SJSA1 (cell line): ENCODE measurements at places on chromosomes 5 and 9. TPM values are rescaled to one million over a fixed set of nuclear protein-coding genes. Genes with fewer than 3 reads are reported as not detected.
A peak's percentile ranks its signal among the peaks of the same experiment; 100 is the strongest.

GRCh38 chr9:13991395-13991794, 322.5 kb downstream of the NFIB start:
- no peak for DNase-seq

- DNase-seq, result no peak
These were observed 47.4 kb upstream of the SLC2A8 start for GRCh38 chr9:127349483-127350113.

- no peak for DNase-seq
These were observed 1.8 kb downstream of the AQP3 start for GRCh38 chr9:33445389-33446239.

DNA sequence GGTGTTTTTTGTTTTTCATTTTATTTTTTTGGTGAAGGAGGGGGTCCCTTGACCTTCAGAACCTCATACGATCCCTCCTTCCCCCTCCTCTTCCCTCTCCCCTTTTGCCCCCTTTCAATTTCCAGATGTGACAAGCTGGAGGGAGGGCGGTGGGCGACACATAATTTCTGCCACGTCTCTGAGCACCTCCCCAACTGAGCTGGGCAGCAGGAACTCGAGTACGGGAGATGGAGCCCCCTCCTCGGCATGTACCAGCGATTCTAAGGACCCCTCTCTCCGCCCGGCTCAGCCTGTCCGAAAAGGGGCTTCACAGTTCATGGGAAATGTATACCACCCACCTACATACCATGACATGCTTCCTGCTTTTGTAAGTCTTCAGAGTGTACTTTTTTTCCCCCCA, 52.4 kb downstream of the PRRC2B start:
- no peak for DNase-seq

DNA sequence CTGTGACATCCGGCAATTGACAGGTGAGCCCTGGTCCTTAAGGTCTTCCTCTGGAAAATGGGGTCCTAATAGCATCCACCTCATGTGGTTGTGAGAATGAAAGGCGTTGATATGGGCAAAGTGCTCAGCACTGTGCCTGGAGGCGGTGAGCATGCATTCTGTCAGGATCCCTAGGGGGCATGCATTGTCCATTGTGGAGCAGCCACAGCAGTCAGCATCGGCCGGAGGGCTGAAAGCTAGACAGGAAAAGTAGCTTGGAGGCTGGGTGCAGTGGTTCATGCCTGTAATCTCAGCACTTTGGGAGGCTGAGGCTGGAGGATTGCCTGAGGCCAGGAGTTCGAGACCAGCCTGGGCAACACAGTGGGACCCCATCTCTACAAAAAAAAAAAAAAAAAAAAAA, 122.2 kb downstream of the LHX2 start:
- DNase-seq, result peak; percentile 62

BRIX1 gene
- 81.5 and 111 TPM in 2 replicates for total RNA-seq

DNA sequence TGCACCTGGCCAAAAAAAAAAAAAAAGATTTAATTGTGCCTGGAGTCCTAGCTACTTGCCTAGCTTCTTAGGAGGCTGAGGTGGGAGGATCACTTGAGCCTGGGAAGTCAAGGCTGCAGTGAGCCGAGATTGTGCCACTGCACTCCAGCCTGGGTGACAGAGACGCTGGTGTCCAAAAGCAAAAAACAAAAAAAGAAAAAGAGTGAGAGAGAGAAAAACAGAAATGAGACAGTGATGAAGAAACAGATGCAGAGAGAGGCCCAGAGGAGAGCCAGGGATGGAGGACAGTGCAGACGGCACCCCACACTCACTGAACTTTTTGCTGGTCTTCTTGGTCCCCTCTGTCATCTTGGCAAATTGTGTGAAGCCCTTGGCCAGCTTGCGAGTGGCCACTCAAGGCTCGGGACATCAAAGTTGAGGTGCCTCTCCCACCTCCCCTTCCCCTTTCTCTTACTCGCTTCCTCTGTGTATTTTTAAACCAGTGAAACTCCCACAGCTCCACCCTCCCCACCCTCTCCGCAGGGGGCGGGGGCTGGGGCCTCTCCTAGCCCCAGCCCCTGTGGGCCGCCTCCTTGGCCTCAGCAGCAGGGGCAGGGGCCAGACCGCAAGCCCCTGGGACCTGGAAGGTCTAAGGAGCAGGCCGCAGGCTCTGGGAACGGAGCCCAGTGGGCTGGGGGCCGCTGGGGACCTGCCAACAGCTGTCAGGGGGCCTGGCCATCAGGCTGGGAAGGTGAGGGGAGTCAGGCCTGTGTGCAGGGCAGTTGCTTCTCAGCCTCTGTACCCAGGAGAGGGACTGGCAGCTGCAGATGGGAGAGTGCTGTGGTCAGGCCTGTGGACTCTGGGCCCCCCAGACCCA, at the start of gene SH2D3C:
TSS of gene SH2D3C (minus strand) at position 387 of the 856 bp plus-strand sequence. CDS start at position 348, 39 bp downstream.
- DNase-seq, result no peak

- peak; percentile 86 for DNase-seq
These were observed 250.0 kb downstream of the NR3C1 start for GRCh38 chr5:143153332-143154119.

DNA sequence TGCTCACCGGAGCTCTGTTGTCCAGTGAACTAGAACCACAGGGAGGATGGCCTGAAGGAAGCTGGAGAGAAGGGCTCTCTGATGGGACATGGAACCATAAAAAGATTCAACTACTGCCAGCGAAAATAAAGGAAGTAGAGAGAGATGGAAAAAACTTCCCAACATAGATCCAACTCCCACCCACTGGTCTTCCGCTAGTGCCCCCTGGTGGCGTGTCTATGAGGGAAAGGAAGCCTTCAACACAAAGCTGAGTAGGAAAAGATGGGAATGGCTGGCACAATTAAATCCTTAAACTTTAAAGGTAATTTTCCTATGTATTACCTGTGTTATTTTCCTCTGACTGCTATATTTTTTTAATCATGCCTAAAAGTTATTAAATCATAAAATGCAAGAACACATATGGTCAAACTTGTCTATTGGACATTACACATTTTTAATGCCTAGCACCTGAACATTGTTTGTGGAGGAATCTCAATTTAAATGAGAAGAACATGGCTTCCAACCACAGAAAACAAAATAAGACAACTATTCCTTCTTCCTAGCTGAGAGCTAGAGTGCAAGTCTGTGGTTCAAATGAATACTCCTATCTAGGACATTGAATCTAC, 51.5 kb downstream of the CEP120 start:
- DNase-seq, result peak; percentile 39

DNA sequence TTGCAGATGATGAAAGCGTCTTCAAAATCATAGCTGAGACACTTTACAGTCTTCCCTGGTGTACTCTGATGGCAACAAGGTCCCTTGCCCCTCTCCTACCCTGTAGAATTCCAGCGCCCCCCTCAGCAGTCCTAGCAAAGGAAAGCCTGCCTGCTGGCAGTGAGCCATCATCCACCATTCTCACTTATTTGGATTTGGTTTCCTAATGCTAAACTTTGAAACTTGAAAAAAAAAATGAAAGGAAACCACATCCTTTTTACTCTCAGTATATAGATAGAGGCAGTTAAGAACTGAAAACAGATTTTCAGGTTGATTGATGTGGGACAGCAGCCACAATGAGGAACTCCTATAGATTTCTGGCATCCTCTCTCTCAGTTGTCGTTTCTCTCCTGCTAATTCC, at the start of gene GZMA:
TSS of gene GZMA (plus strand) at position 299 of the 400 bp plus-strand sequence. CDS start at position 336, 37 bp downstream.
- no peak for DNase-seq

GRCh38 chr9:95644377-95644776, 127.6 kb upstream of the PTCH1 start:
- DNase-seq, result no peak

GRM6 gene
- not detected in 2 replicates for total RNA-seq

UBE2QL1 gene
- total RNA-seq, result not detected in 2 replicates

SMIM33 gene
- total RNA-seq, result not detected in 2 replicates

CFAP157 gene
- total RNA-seq, result 0.11 TPM in 1 of 2 replicates, not detected in the other

NKD2 gene
- 0.37 TPM in 1 of 2 replicates, not detected in the other for total RNA-seq

- DNase-seq, result no peak
These were observed 16.5 kb downstream of the GRXCR2 start for GRCh38 chr5:145856285-145856818.

SHC3 gene
- total RNA-seq, result 0.16 and 0.34 TPM in 2 replicates

GRCh38 chr5:137666461-137666850, 69.4 kb downstream of the KLHL3 start:
- no peak for DNase-seq

LTC4S gene
- 0.68 TPM in 1 of 2 replicates, not detected in the other for total RNA-seq

CENPP gene
- 9.6 and 11.0 TPM in 2 replicates for total RNA-seq

VCAN gene
- 46.0 and 69.4 TPM in 2 replicates for total RNA-seq
